ENCODE measurements at places on chromosomes 4 and X.
A peak's percentile ranks its signal among the peaks of the same experiment; 100 is the strongest.

- no peaks in the 10 kb centered on the region for H3K36me3 ChIP-seq
- H3K27me3 ChIP-seq: no peaks in the 10 kb centered on the region
- no peak for DNase-seq
These were observed 29.3 kb upstream of the UGT2B7 start for GRCh38 chr4:69066945-69067344.

GRCh38 chrX:37504991-37505390, 66.5 kb upstream of the LANCL3 start:
- no peaks in the 10 kb centered on the region for H3K4me1 ChIP-seq
- H3K4me3 ChIP-seq: no peak overlapping the region
- no peak for DNase-seq
- H3K27ac ChIP-seq: no peak overlapping the region
- H3K27me3 ChIP-seq: no peaks in the 10 kb centered on the region
- no peaks in the 10 kb centered on the region for H3K36me3 ChIP-seq

GRCh38 chr4:89009115-89009514, 47.9 kb downstream of the FAM13A start:
- no peaks in the 10 kb centered on the region for H3K27me3 ChIP-seq
- DNase-seq: no peak
- H3K4me1 ChIP-seq: no peaks in the 10 kb centered on the region
- H3K27ac ChIP-seq: no peak overlapping the region
- H3K36me3 ChIP-seq: no peaks in the 10 kb centered on the region

GRCh38 chr4:107570952-107571351, 149.1 kb downstream of the PAPSS1 start:
- no peaks in the 10 kb centered on the region for H3K36me3 ChIP-seq
- DNase-seq: no peak
- no peak overlapping the region for H3K27ac ChIP-seq
- no peaks in the 10 kb centered on the region for H3K27me3 ChIP-seq
- no peak overlapping the region for H3K4me3 ChIP-seq

- no peak overlapping the region for H3K27ac ChIP-seq
- no peak overlapping the region for H3K4me3 ChIP-seq
- no peaks in the 10 kb centered on the region for H3K36me3 ChIP-seq
- no peak for DNase-seq
- H3K4me1 ChIP-seq: no peaks in the 10 kb centered on the region
- H3K27me3 ChIP-seq: no peaks in the 10 kb centered on the region
These were observed 98.4 kb upstream of the ACSL4 start for GRCh38 chrX:109831326-109831985.

- peak overlapping the region; percentile 40 for H3K27ac ChIP-seq
- H3K4me3 ChIP-seq: peak overlapping the region; percentile 6
- peak; percentile 43 for DNase-seq
- H3K36me3 ChIP-seq: no peaks in the 10 kb centered on the region
- no peaks in the 10 kb centered on the region for H3K27me3 ChIP-seq
- peaks cover 8% of the 10 kb centered on the region for H3K4me1 ChIP-seq
These were observed 267.4 kb downstream of the ANK2 start for GRCh38 chr4:113316879-113317278.

DNA sequence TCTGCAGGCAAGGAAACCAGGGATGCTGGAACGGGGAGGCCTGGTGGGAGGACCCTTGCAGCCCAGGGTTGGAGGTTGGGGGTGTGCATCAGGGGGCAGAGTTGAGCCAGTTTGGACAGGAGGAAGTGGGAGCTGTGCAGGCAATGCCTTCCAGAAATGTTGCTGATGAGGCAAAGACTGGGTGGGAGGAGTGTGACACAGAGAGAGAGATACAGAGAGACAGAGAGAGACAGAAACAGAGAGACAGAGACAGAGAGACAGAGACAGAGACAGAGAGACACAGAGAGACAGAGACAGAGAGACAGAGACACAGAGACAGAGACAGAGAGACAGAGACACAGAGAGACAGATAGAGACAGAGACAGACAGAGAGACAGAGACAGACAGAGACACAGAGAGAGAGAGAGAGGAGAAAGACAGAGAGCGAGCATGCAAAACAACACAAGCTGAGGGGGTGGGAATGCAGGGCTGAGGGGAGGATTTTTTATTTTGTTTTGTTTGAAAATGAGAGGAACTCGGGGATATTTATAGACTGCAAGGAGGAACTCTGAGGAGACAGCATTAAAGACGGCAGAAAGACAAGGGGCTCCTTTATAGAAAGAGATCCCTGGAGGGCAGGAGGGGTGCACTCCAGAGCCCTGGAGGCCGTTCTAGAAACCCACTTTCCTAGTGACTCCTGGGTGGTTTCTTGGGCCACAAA, 1.9 kb upstream of the HAUS3 start:
- no peaks in the 10 kb centered on the region for H3K36me3 ChIP-seq
- H3K4me1 ChIP-seq: peaks cover 52% of the 10 kb centered on the region
- H3K4me3 ChIP-seq: peak overlapping the region; percentile 49
- peak overlapping the region; percentile 88 for H3K27ac ChIP-seq
- no peak for DNase-seq

DNA sequence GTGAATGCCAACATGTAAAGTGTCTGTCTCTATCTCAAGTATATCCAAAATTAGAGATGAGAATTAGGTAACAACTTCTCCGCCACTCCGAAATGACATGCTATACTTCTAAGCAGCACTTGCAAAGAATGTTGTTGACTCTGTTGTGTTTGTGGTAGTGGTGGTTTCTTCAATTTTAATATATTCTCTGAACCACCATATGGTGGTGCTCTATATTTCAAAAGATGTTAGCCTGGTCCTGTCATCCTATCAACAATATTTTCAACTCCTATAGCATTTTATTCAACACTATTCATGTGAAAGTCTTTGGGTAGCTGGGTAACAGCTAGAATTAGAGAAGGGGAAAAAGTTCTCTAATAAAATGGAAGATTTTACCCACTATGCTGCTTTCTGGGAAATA, 1622.8 kb upstream of the IGFBP7 start:
- H3K4me1 ChIP-seq: no peaks in the 10 kb centered on the region
- no peak overlapping the region for H3K4me3 ChIP-seq

DNA sequence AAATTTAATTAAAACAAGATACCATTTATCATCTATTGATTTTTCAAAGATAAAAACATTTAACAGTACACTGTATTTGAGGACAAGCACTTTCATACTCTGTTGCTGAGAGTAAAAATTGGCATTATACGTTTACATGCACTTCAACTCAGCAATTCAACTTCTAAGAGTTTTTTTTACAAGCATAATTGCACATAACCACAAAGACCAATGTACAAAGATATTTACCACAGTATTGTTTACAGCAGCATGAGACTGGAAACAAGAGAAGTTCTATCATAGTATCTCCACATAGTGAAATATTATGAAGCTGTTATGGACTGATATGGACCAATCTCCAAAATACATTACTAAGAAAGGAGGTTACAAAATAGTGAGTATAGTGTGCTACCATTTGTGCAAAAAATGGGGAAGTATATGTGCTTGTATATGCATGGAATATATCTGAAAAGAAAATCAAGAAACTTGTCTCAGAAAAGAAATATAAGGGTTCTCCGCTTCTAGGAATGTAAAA, 10.9 kb downstream of the GAB3 start:
- no peaks in the 10 kb centered on the region for H3K27me3 ChIP-seq
- no peak for DNase-seq
- no peak overlapping the region for H3K27ac ChIP-seq
- H3K4me1 ChIP-seq: peaks cover 5% of the 10 kb centered on the region

- no peak overlapping the region for H3K4me3 ChIP-seq
- H3K27me3 ChIP-seq: peaks cover 41% of the 10 kb centered on the region
- peaks cover 12% of the 10 kb centered on the region for H3K4me1 ChIP-seq
- peaks cover 21% of the 10 kb centered on the region for H3K36me3 ChIP-seq
- no peak overlapping the region for H3K27ac ChIP-seq
These were observed 18.0 kb downstream of the CRMP1 start for GRCh38 chr4:5874811-5875449.

GRCh38 chr4:100841911-100842310, 324.1 kb upstream of the EMCN start:
- no peaks in the 10 kb centered on the region for H3K4me1 ChIP-seq
- no peaks in the 10 kb centered on the region for H3K36me3 ChIP-seq
- H3K27ac ChIP-seq: no peak overlapping the region
- peaks cover 15% of the 10 kb centered on the region for H3K27me3 ChIP-seq
- DNase-seq: no peak

DNA sequence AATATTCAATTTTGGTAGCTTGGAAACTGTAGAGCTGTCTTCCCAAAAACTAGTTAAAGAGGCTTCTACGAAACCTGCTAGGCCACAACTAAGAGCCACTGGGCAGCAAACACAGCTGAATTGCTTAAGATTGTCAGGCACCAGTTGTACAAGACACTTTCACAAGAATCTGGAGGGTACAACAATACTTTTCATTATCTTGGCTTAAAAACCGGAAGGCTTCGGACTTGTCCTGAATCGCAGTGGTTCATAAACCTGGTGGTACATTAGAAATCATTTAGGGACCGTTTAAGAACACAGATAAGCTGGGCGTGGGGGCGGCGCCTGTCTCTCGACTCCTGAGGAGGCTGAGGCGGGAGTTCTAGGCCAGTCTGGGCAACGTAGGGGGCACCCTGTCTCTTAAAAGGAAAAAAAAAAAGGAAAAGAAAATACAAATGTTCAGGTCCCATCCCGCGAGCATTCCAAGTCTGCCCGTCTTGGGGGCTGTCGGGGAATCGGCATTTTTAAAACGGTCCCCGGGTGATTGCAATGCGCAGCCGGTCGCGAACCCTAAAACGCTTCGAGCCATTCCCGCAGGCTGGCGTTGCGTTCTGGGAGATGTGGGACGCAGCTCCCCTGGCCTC, 763 bp downstream of the PYURF start:
- no peaks in the 10 kb centered on the region for H3K36me3 ChIP-seq
- no peaks in the 10 kb centered on the region for H3K27me3 ChIP-seq
- peaks cover 14% of the 10 kb centered on the region for H3K4me1 ChIP-seq
- peak overlapping the region; percentile 91 for H3K4me3 ChIP-seq
- peak; percentile 18 for DNase-seq

DNA sequence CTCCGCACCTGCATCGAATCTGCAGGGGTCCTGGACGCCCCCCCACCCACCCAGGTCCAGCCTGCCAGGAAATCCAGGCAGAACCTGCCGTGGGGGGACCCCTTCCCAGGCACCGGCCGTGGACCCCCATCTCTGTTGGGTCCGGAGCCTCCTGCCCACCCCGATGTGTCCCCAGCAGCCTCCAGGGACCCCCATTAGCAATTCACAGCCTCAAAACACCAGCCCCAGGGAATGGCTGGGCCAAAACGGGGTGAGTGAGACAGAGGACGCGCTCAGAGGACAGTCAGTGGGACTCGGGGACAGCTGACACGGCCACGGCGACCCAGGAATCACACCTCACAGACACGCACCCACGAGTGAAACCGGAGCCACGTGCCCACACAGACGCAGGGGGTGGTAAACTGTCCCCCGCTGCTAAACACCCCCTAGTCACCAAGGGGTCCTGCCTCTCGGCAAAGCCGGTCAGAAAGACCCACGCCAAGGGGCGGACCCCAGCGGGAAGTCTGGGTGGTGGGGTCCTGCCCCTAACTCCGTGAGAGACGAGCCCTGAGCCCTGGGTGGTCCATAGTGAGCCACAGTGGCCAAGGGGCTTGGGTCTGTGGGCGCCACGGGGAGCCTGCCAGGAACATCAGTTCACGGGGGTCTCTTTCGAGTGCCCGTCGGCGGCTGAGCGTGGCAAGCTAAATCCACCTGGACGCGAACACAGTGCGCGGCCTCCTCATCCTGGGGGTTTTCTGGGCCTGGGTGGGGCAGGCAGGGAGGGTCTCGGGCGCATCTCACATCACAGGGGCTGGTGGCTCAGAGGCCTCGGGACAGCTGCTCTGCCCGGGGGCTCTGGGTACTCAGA, 126.5 kb upstream of the NKX1-1 start:
- H3K36me3 ChIP-seq: no peaks in the 10 kb centered on the region
- no peak for DNase-seq
- H3K4me1 ChIP-seq: no peaks in the 10 kb centered on the region
- no peak overlapping the region for H3K27ac ChIP-seq
- peaks cover 20% of the 10 kb centered on the region for H3K27me3 ChIP-seq

DNA sequence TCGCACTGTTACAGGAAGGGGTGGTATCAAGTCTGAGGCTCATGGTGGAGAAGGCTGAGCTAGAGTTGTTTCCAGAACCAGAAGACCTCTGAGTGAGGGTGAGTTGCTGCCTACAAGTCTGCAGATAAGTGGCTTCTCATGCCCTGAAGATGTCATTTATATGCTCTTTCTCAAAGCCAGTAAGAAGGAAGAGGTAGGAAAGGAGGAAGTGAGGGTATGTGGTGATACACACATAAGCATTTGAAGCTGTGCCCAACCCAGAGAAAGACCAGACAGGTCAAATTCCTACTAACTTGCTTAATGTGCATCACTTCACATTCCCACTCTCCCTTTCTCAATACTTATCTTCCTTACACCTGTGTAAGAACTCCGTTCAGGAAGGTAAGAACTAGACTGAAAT, at the start of gene PPBP:
Gene PPBP (minus strand): TSS at position 130 of the 400 bp plus-strand sequence. CDS start 87 bp downstream, at position 43.
- no peaks in the 10 kb centered on the region for H3K4me1 ChIP-seq
- no peak within 1 kb of the TSS for H3K4me3 ChIP-seq
- H3K36me3 ChIP-seq: no peaks in the 10 kb centered on the region
- no peak for DNase-seq
- no peak within 1 kb of the TSS for H3K27ac ChIP-seq

DNA sequence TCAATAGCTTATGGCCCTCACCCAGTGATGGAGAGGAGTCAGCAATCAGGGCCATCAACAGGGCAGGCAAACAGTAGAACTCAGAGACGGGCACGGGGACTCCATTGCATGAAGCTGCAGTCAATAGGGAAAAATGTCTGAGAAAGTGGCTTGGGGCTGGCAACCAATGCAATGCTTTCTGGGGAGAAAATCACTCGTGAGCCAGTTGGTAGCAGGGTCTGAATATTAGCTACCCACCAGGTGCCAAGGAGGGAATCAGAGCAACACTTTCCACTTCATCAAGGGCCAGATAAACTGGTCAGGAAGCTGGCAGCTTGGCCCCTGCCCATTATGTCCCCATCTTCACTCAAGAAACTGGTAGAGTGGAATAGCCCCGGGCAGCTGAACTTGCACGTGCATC, 80.7 kb downstream of the STARD8 start:
- no peak overlapping the region for H3K27ac ChIP-seq
- H3K4me3 ChIP-seq: no peak overlapping the region
- peaks cover 43% of the 10 kb centered on the region for H3K27me3 ChIP-seq
- DNase-seq: no peak

DNA sequence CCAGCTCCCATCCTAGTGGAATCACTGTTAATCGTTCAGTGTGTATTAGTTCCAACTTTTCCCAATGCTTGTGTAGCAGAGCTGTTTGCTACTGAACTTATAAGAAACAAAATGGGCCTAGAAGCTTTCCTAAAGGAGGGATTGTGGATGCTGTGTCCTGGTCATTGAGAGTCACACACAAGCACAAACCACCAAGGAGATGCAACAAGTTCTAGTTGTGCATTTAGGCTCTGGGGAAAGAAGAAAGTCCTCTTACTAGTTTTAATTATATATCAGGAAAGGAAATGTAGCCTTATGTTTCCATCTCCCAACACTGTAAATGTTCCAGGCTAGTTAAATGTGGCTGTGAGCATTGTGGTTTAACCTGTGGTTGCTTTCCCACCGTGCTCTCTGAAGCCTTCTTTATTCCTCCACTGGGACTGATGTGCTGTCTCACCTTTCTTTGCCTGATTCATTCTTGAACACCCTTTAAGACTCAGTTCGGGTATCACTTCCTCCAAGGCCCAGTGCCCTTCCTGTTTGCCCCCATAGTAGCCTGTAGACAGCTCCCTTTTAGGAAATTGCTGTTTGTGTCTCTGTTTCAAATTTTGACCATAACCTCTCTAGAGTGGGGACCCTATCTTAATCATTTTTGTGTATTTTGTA, 34.3 kb downstream of the ATP10D start:
- H3K36me3 ChIP-seq: peaks cover 13% of the 10 kb centered on the region
- H3K4me3 ChIP-seq: no peak overlapping the region
- H3K4me1 ChIP-seq: peaks cover 23% of the 10 kb centered on the region
- DNase-seq: peak; percentile 42
- H3K27ac ChIP-seq: peak overlapping the region; percentile 14

All from naive B cell (primary cell).